Smooth muscle cell of trachea (primary cell): ENCODE measurements at places on chromosomes 2 and 18. TPM values are rescaled to one million over a fixed set of nuclear protein-coding genes. Genes with fewer than 3 reads are reported as not detected.

The OXER1 gene
- 0.17 TPM in 1 of 2 replicates, not detected in the other for total RNA-seq

The ANKZF1 gene
- total RNA-seq = 25.3 and 30.3 TPM in 2 replicates

The PDCD1 gene
- not detected in 2 replicates for total RNA-seq

The ICA1L gene
- 3.6 and 7.1 TPM in 2 replicates for total RNA-seq

The EMX1 gene
- not detected in 2 replicates for total RNA-seq

The CDH19 gene
- total RNA-seq = not detected in 2 replicates

The AQP12B gene
- total RNA-seq = 0.17 TPM in 1 of 2 replicates, not detected in the other

The C2orf80 gene
- not detected in 2 replicates for total RNA-seq

The SRD5A2 gene
- not detected in 2 replicates for total RNA-seq

The RGPD8 gene
- total RNA-seq = 8.7 and 12.4 TPM in 2 replicates

The PLA2R1 gene
- total RNA-seq = 14.1 and 16.5 TPM in 2 replicates

The CTDSP1 gene
- 53.4 and 88.0 TPM in 2 replicates for total RNA-seq

The HOXD8 gene
- 0.33 and 0.44 TPM in 2 replicates for total RNA-seq

The UPP2 gene
- under 0.01 TPM in 1 of 2 replicates, not detected in the other for total RNA-seq

The DGUOK gene
- total RNA-seq = 56.6 and 66.2 TPM in 2 replicates

The CYP26B1 gene
- under 0.01 and 0.50 TPM in 2 replicates for total RNA-seq

The PHOSPHO2 gene
- total RNA-seq = 1.8 and 4.1 TPM in 2 replicates

The PLB1 gene
- total RNA-seq = 2.0 and 3.8 TPM in 2 replicates

The FRZB gene
- 0.17 and 0.44 TPM in 2 replicates for total RNA-seq

The POTEJ gene
- not detected in 2 replicates for total RNA-seq

The SERPINB11 gene
- total RNA-seq = not detected in 2 replicates

The SMC6 gene
- total RNA-seq = 16.0 and 28.8 TPM in 2 replicates

The TDRD15 gene
- not detected in 2 replicates for total RNA-seq

The DLX1 gene
- total RNA-seq = 0.15 and 0.17 TPM in 2 replicates
